ENCODE measurements at places on chromosomes 12 and 14.

DNA sequence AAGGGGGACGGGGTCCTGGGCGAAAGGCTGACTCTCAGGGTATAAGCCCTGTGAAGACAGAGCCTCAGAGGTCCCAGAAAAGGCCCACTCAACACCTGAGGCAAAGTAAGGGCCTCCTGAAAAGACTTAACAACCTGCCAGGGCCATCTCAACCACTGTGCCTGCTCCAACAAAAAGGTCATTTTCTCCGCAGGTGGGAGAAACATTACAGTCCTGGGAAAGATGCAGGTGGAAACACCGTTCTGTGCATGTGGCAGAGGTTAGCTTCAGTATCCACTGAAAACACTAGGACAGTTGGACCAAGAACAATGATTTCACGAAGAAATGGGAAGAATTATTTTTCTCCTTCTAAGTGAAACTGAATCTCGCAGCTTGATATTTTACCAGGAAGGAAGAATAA lies 50.9 kb downstream of the CCDC88C start:
- DNase-seq: no peak

DNA sequence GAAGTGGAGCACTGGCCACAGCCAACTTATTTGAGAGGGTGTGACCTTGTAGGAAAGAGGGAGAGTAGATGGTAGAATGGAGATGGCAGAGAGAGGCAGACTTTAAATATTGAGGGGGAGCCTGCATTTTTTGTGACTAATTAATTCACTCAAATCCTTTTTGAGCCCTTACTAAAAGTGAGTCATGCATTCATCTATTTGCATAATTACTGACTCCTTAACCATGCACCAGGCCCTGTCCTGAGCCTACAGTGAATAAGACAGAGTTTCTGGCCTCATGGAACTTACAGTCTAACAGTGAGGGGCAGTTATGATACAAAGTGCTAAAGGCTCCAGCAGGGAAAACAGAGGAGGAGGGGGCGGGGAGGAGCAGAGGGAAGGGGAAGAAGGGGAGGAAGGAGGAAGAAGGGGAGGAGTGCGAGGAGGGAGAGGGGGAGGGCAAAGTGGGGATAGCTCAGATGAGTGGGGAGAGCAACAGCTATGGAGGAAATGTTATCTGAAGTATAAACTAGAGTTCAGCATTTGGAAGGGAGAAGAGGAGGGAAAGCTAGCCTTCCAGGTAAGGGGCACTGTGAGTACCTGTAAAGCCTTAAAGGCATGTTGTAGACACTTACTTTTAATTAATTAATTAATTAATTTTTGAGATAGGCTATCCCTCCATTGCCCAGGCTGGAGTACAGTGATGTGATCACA lies 7.5 kb upstream of the CTDSP2 start:
- DNase-seq: no peak

DNA sequence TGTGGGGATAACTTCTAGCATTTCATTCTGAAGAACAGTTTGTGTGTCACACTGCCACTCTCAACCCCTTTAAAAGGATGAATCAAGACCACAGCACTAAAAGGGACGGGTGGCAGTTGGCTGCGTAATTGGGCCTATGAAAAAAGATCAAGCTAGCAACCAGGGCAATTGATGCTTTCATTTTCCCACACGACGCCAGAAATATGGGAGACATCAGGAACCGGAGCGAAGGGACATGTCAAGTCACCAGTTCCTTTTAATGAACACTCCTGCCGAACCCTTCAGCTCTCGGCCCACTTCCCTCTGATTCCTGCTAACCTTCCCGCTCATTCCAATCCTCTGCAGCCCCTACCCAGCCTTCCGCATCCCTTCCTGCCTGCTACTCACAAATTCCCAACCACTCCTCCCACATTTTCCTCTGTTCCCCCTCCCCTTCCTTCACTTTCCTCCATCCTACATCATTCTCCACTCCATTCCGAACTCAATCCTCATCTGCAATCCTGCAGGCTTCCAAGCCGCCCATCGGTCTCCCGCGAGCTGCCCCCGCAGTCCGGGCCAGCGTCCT lies 753 bp downstream of the CSRNP2 start:
- peak; percentile 76 for DNase-seq

- DNase-seq: no peak
These were observed 15.5 kb upstream of the BEGAIN start for GRCh38 chr14:100602621-100603230.

- no peak for DNase-seq
These were observed 64.1 kb upstream of the RFLNA start for GRCh38 chr12:124230789-124231188.

DNA sequence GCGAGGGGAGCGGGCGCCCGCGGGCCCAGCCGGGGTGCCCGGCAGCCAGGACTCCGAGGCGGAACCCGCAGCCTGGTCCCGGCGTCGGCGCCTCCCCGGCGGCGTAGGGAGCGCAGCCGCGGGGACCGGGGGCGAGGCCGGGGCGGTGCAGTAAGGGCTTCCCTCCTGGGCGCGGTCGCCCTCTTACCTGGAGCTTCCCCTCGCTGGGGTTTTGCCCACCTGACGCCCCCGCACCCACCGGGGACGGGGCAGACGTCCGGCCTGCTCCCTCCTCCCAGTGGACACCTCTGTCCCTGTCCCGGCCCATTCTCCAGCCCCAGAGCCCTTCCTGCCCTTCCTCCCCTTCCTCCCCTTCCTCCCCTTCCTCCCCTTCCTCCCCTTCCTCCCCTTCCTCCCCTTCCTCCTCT lies 413 bp upstream of the TUBA1C start:
- DNase-seq: no peak

DNA sequence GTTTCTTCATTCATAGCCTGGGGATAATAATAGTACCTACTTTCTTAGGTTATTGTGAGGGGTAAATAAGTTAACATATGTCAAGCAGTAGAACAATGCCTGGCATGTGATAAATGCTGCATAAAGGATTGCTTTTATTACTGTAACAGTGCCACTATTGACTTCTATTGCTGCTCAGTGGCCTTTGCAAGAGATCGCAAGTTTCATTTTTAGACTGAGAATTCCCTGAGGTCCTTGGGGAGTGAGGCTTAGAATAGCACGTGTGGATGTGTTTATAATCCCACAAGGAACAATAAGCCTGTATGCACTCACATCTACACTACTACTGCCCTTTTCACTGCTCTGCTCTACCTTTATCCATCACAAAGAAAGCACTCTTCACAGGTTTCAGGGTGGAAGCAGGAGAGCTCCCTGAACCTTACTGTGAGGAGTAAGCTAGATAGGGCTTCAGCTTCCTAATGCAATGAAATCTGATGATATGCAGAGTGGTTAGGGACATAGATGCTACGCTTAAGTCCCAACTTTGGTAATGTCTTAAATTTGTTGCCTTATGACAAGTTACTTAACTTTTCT lies 302.6 kb downstream of the SNAPC1 start:
- DNase-seq: no peak

Measured in spinal cord (tissue), 10 donors.